A549 treated with RU486 at 1 μM for 4 hours (cell line): ENCODE measurements at places on chromosomes 3 and 15. TPM values are rescaled to one million over a fixed set of nuclear protein-coding genes. Genes with fewer than 3 reads are reported as not detected.

The RBPMS2 gene
- 6.4 to 9.5 TPM (median 7.7 TPM) in 5 replicates for total RNA-seq

The XCR1 gene
- total RNA-seq: not detected in 5 replicates

The BDH1 gene
- 2.3 to 4.9 TPM (median 2.9 TPM) in 5 replicates for total RNA-seq

The NRROS gene
- not detected in 5 replicates for total RNA-seq

The TM6SF1 gene
- 0.19 to 0.31 TPM (median 0.28 TPM) in 3 of 5 replicates, not detected in the others for total RNA-seq

The HRH1 gene
- total RNA-seq: 7.6 to 10.2 TPM (median 9.3 TPM) in 5 replicates

The B3GALNT1 gene
- total RNA-seq: 0.15 to 0.23 TPM (median 0.21 TPM) in 3 of 5 replicates, not detected in the others

The ILDR1 gene
- not detected in 5 replicates for total RNA-seq

The CLSTN2 gene
- total RNA-seq: 0.02 to 0.06 TPM (median 0.05 TPM) in 4 of 5 replicates, not detected in the other

The UROC1 gene
- total RNA-seq: not detected in 5 replicates
